Upper lobe of left lung (tissue), 6 donors: ENCODE measurements at places on chromosomes 5 and 9. TPM values are rescaled to one million over a fixed set of nuclear protein-coding genes. Genes with fewer than 3 reads are reported as not detected.
A peak's percentile ranks its signal among the peaks of the same experiment; 100 is the strongest.

GRCh38 chr5:99089822-99090549, 161.2 kb upstream of the CHD1 start:
- no peaks in the 10 kb centered on the region for H3K4me1 ChIP-seq
- no peak for DNase-seq

DNA sequence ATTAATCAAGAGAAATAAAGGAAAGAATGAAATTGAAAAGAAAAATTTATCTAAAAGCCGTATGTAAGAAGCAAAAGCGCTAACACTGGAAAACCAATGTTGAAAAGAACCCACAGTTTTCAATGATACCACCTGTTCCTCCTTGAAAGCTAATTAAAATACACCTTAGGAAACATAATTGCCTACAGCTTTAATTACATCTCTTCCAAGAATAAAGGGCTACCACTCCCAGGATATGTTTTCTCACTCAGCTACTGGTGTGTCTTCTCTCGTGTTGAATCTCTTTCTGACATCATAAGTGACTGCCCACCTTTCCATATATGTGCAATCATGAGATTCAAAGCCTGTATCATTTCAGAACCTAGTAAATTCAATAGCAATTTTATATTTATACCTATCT, 880.6 kb upstream of the DMAC1 start:
- no peaks in the 10 kb centered on the region for H3K4me1 ChIP-seq
- no peaks in the 10 kb centered on the region for H3K36me3 ChIP-seq
- no peak overlapping the region for H3K27ac ChIP-seq
- DNase-seq = no peak
- no peaks in the 10 kb centered on the region for H3K27me3 ChIP-seq

DNA sequence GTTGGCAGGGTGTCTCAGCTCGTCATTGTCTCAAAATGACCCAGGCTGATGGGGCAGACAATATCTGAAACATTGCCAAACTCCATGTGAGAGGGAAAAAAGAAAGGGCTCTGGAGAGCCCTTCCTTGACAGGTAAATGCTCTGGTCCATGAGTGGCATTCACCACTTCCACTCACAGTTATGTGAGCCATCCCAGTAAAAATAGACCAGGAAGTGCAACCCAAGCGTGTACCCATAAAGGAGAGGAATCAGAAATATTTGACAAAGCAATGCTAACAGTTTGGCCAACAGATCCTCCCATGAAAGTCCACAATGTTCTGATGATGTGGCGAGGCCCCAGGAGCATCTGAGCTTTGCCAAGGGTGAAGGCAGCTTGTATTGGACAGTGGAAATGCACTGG, 49.4 kb downstream of the ASTN2 start:
- no peaks in the 10 kb centered on the region for H3K36me3 ChIP-seq
- no peak for DNase-seq
- no peak overlapping the region for H3K27ac ChIP-seq
- no peaks in the 10 kb centered on the region for H3K27me3 ChIP-seq

GRCh38 chr9:83707518-83707767, 315 bp downstream of the UBQLN1 start:
- DNase-seq = peak; percentile 95
- peak overlapping the region; percentile 99 for H3K27ac ChIP-seq
- no peaks in the 10 kb centered on the region for H3K36me3 ChIP-seq
- peaks cover 13% of the 10 kb centered on the region for H3K4me1 ChIP-seq
- no peaks in the 10 kb centered on the region for H3K27me3 ChIP-seq
- H3K4me3 ChIP-seq = peak overlapping the region; percentile 82

DNA sequence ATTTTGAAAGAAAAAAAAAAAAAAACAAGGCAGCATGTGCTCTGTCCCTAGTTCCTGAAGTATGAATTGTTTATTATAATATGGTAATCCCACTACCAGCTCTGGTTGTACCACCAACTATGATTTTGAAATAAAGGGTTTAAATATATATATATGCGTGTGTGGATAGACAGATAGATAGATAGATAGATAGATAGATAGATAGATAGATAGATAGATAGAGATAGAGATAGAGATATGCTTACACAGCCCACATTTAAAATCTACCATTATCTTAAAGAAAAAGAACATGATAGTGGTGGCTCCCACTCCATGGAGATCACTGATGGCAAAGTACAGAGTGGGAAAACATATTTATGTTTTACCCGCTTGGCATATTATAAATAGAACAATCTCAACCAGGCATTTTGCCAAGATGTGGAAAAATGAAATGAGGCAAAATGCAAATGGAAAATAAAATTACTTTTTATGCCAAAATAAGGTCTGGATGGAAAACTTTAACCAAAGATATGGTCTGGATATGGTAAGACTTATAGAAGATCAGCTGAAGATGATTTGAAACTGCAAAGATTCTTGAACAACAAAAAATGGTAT, 170.0 kb downstream of the ARL15 start:
- no peaks in the 10 kb centered on the region for H3K36me3 ChIP-seq
- no peak for DNase-seq
- no peak overlapping the region for H3K4me3 ChIP-seq
- no peaks in the 10 kb centered on the region for H3K27me3 ChIP-seq

DNA sequence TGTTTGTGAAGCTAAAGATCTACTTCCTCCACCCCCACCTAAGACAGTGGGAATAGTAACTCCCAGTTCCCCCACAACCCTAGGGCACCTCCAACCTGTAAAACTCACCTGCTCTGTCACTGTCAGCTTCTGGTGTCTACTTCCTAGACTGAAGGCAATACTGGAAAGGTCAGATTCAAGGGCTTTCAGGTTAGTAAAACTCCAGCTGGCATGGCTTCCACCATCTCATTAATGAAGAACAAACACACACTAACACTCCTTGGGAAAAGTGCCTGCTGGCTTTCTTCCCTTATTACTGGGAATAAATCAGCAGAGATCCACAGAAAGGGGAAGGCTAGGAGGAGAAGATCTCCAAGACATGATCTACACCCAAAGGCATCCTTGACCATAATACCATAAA, 109.9 kb downstream of the TMEM174 start:
- H3K36me3 ChIP-seq = no peaks in the 10 kb centered on the region
- H3K27ac ChIP-seq = no peak overlapping the region
- no peak overlapping the region for H3K4me3 ChIP-seq
- no peak for DNase-seq

- no peak overlapping the region for H3K27ac ChIP-seq
- H3K36me3 ChIP-seq = no peaks in the 10 kb centered on the region
- DNase-seq = no peak
Observed at GRCh38 chr9:103625161-103625804, 468.8 kb upstream of the SMC2 start.

DNA sequence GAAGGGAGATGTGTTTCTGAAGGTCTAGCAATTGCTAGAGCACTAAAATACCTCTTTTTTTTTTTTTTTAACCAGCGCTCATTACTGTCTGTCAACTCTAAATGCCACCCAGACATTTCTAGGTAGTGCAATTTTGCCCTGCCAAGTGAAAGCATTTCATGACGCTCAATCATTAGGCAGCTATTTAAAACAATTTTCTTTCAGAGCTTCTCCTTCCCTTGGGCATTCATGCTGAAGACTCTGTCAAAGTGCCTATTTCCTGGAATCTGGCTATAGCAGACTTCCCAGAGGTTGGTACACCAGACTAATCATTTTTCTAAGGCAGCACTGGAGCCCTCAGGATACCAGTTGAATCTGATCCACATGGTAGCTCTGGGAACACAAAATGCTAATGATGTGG, 97.0 kb upstream of the ANKRD55 start:
- no peaks in the 10 kb centered on the region for H3K4me1 ChIP-seq
- no peaks in the 10 kb centered on the region for H3K27me3 ChIP-seq
- DNase-seq = no peak
- no peak overlapping the region for H3K4me3 ChIP-seq
- H3K36me3 ChIP-seq = no peaks in the 10 kb centered on the region

DNA sequence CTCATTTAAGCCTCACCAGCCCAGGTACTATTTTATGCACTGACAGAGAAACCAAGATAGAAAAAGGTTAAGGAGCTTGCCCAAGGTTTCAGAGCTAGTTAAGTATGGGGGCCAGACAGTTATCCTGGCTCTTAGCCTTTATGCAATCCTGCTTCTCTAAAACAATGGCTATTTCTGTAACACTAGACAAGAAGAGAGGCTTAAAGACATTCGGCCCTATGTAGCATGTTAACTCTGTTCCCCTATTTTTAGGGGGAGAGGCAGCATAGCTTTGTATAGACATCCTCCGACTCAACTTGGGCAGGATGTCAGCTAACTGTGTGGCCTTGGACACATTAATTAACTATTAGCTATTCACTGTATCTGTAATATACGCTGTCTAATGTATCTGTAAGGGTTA, 54.6 kb downstream of the LHFPL2 start:
- no peak overlapping the region for H3K27ac ChIP-seq
- no peaks in the 10 kb centered on the region for H3K27me3 ChIP-seq
- H3K36me3 ChIP-seq = no peaks in the 10 kb centered on the region
- no peak for DNase-seq

GRCh38 chr9:74245866-74246497, 251.2 kb upstream of the RORB start:
- H3K4me3 ChIP-seq = no peak overlapping the region
- no peaks in the 10 kb centered on the region for H3K36me3 ChIP-seq
- no peak overlapping the region for H3K27ac ChIP-seq
- H3K27me3 ChIP-seq = no peaks in the 10 kb centered on the region
- DNase-seq = no peak
- no peaks in the 10 kb centered on the region for H3K4me1 ChIP-seq

- H3K27ac ChIP-seq = no peak overlapping the region
- no peak for DNase-seq
- no peak overlapping the region for H3K4me3 ChIP-seq
- H3K27me3 ChIP-seq = no peaks in the 10 kb centered on the region
- no peaks in the 10 kb centered on the region for H3K36me3 ChIP-seq
- H3K4me1 ChIP-seq = no peaks in the 10 kb centered on the region
Observed at GRCh38 chr9:131304676-131305355, 15.3 kb downstream of the PLPP7 start.

DNA sequence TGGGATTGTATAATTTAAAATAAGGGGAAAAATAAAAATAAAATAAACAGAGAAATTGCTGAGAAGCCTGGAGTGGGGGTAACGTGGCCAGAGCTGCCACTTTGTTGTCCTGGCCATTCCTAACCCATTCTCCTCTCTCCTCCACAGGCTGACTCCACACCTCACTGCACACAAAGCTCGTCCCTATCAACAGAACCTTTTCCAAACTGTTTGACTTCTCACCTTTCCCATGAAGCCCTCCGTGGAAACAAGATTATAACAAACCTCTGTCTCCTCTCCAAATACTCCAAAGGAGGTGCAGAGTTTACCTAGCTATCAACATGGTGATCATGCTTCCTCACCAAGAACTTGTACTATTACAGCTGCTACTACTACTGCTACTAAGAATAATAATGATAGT, 151.1 kb downstream of the GLIS3 start:
- no peak for DNase-seq
- no peak overlapping the region for H3K4me3 ChIP-seq
- no peaks in the 10 kb centered on the region for H3K27me3 ChIP-seq

GRCh38 chr9:9412241-9412640, 1200.6 kb downstream of the PTPRD start:
- no peaks in the 10 kb centered on the region for H3K36me3 ChIP-seq
- no peaks in the 10 kb centered on the region for H3K27me3 ChIP-seq
- DNase-seq = no peak
- H3K27ac ChIP-seq = no peak overlapping the region
- H3K4me1 ChIP-seq = no peaks in the 10 kb centered on the region

GRCh38 chr5:40991168-40991980, 79.8 kb downstream of the MROH2B start:
- no peaks in the 10 kb centered on the region for H3K36me3 ChIP-seq
- no peaks in the 10 kb centered on the region for H3K27me3 ChIP-seq
- peak overlapping the region; percentile 73 for H3K27ac ChIP-seq

- peaks cover 62% of the 10 kb centered on the region for H3K36me3 ChIP-seq
- no peak overlapping the region for H3K27ac ChIP-seq
- H3K4me3 ChIP-seq = no peak overlapping the region
- DNase-seq = no peak
Observed at GRCh38 chr9:128528445-128529160, 23.8 kb upstream of the SPTAN1 start.

DNA sequence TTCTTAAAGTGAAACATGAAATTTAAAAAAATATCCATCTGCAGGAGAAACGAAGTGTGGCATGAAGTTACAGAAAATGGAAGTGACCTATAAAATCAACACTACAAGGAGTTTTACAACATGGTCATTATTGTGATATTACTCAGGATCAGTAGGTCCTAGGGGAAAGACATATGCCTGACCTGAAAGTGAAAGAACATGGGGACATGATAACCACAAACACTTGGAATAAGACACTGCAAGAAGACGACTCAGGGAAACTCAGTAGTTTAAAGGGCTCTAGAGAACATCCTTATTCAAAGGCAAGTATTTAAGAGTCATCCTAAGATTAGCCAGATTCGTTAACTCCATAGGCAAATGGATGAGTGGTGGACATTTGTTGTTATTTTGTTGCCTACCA, 19.9 kb upstream of the LPAR1 start:
- no peak overlapping the region for H3K4me3 ChIP-seq
- H3K4me1 ChIP-seq = no peaks in the 10 kb centered on the region
- no peaks in the 10 kb centered on the region for H3K36me3 ChIP-seq
- no peaks in the 10 kb centered on the region for H3K27me3 ChIP-seq

DNA sequence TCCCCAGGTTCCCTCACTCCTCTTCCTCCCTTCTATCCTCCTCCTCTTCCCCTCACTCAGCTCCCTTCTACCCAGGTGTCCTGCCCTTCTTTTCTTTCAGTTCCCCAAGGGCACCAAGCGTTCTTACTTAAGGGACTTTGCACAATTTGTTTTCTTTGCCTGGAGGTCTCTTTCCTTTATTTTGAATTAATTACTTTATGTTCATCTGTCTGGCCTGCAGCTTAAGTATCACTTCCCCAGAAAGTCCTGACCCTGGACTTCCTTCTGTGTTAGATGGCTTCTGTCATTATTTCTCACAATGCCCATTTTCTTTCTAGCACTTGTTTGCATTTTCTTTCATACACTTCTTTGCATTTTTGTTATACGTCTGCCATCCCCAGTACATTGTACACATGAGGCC, 350.6 kb downstream of the SH3GL2 start:
- no peaks in the 10 kb centered on the region for H3K27me3 ChIP-seq
- no peak for DNase-seq
- H3K36me3 ChIP-seq = no peaks in the 10 kb centered on the region

DNA sequence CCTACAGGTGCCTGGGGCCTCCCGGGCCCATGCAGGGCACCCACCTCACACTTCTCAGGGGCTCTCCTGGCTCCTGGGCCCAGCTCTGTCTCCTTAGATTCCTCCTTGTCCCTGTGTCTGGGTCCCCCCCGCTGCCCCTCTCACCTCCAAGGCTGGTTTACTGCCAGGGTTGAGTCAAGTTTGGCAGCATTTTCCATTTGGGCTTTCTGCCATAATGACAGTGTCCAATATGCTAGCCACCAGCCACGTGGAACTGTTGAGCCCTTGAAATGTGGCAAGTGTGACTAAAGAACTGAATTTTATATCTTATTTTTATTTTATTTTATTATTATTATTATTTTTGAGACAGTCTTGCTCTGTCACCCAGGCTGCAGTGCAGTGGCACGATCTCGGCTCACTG, 1.9 kb downstream of the TTC16 start:
- H3K27me3 ChIP-seq = no peaks in the 10 kb centered on the region
- no peaks in the 10 kb centered on the region for H3K36me3 ChIP-seq
- no peak for DNase-seq
- no peak overlapping the region for H3K27ac ChIP-seq

RIMOC1 gene
- total RNA-seq = 7.3 TPM

DHX29 gene
- total RNA-seq = 21.5 TPM

RNF208 gene
- 3.7 TPM for total RNA-seq

MARVELD2 gene
- 23.4 TPM for total RNA-seq

PCDHB14 gene
- total RNA-seq = 5.2 TPM

SLC36A2 gene
- total RNA-seq = not detected

PIP5KL1 gene
- 38.8 TPM for total RNA-seq

WWC1 gene
- 85.9 TPM for total RNA-seq

LCN12 gene
- total RNA-seq = not detected
